ENCODE measurements at places on chromosomes 13 and 19.

DNA sequence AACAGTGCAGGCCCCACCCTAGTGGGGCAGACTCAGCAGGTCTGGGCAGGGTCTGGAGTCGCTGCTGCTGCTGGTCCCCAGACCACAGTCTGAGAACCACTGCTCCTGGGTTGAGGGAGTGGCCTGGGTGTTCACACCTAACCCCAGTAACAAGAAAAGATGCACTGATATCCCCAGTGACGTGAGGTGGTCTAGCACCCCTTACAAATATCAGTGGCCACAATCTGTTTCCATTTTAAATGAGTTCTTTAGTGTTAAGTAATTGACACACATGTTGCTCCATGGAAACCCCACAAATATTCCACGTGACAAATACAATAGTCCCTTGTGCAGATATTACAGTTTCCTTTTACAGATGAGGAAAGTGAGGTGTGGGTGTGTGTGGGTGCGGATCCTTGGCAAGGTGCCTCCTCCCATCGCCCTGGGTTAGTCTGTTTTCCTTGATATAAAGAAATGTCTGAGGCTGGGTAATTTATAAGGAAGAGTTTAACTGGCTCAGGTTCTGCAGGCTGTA is 96.3 kb upstream of the GPR183 start:
- DNase-seq: no peak

DNA sequence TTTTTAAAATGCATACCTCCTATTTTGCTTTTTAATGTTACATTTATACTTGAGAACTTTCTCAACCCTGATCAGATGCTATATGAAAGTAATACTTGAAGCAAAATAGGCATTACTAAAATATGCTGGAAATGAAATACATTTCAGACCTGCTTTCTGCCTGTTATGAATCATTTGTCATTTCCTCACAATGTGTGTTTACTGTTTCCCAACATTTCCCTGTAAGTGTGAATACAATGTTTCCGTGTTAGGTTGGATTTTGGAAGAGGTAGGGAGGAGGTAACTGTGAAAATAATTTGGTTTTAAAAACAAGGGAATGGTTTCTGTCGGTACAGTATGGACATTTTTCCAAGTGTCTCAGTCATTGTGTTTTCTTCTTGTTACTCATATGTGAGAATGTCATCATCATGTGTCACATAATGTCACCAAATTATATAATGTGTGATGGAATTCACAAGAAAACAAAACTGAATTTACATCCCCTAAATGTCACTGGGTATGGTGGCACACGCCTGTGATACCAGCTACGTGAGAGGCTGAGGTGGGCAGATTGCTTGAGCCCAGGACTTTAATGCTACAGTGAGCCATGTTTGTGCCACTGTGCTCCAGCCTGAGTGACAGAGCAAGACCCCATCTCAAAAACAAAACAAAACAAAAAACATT is 43.0 kb downstream of the ZAR1L start:
- DNase-seq: no peak

DNA sequence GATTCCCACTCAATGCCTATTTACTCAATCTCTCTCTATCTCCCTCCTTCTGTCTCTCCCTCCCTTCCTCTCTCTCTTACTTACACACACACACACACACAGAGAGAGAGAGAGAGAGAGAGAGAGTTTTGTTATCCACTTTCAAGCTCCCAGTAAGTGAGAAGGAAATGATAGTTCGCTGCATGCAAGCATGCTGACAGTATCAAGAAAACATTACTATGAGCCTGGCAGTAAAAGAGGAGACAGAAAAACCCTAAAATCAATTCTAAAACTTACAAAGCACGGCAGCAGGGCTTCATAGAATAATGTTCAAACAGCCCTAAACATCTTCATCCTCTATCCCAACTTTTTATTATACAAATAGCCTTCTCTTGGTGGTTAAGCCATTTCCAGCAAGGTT is 171.9 kb downstream of the FOXO1 start:
- DNase-seq: no peak

- no peak for DNase-seq
Measured at GRCh38 chr13:110322828-110323171, 15.7 kb downstream of the COL4A2 start.

GRCh38 chr13:106047859-106048258 is 487.6 kb downstream of the EFNB2 start:
- no peak for DNase-seq

GRCh38 chr19:31963746-31964145 is 381.7 kb upstream of the ZNF507 start:
- no peak for DNase-seq

DNA sequence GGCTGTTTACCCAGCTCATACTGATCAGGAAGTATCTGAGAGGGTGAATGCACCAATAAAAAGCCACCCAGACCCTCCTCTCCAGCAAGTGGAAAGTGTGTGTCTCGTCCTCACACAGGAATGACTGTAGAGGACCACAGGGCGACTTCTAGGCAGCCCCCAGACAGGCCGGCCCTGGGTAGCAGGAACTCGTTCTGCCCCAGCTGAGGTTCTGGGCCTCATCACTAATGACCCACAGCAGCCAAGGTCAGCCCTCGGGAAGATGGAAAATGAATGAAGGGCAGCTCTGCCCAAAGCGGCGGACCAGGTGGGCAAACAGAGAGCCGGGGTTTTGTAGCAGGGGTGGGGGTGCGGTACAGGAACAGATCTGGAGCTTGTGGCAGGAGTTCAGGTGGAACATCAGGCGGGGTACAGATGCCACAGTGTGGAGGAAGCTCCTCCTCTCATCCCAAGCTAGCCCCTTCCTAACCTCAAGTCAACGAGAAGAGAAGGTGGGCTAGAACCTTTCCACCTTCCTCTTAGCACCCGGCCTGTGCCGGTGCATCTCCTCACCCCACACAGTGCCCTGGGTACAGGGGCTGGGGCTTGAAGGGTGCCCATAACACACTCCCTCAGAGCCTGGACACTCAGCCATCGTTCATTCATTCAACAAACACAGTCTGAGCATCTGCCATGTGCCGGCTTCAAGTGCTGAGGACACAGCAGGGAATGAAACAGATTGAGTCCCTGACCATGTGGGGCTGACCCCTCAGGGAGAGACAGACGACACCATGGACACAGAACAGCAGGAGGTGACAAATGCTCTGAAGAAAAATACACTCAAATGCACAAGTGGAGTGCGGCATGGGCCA is 36.2 kb downstream of the RFX2 start:
- no peak for DNase-seq

DNA sequence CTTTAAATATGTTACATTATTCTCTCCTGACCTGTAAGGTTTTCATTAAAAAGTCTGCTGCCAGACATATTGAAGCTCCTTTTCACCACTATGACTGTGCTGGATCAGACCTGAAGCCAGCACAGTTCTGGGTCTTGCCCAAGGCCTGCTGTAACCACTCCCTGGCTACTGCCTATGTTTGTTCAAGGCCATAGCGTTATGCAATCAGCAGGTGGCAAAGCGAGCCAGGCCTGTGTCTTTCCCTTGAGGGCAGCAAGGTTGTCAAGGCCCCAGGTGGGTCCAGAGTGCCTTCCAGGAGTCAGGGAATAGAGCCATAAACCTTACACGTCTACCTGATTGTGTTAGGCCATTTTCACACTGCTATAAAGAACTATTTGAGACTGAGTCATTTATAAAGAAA is 496.8 kb upstream of the PCDH9 start:
- no peak for DNase-seq

- DNase-seq: no peak
Measured at GRCh38 chr13:99281811-99282263, 23.7 kb upstream of the GPR18 start.

GRCh38 chr13:98109226-98109853 is 33.6 kb upstream of the FARP1 start:
- no peak for DNase-seq

DNA sequence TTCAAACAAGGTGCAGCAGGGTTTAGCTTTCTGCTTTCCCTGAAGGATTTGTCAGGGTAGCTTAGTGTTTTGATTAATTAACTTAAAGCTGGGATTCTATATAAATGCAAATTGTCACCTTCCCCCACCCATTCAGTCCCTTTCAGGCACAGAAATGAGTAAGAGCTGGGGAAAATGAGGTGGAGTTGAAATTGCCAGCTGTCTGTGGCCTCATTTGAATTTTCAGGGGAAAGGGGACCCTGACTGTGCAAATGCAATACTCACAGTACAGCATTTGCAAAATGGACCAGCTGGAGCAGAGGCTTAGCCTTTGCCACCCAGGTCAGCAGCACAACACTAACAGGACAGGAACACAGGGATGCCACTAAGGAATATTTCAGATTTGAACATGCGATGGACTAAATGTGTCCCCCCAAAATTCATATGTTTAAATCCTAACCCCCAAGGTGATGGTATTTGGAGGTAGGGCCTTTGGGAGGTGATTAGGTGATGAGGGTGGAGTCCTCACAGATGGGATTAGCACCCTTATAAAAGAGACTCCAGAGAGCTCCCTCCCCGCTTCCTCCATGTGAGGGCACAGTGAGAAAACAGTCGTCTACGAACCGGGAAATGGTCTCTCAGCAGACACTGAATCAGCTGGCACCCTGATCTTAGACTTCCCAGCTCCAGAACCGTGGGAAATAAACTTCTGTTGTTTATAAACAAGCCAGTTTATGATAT is 59.5 kb upstream of the CYSLTR2 start:
- no peak for DNase-seq

- DNase-seq: no peak
Measured at GRCh38 chr19:8702350-8702749, 3.8 kb upstream of the ACTL9 start.

DNA sequence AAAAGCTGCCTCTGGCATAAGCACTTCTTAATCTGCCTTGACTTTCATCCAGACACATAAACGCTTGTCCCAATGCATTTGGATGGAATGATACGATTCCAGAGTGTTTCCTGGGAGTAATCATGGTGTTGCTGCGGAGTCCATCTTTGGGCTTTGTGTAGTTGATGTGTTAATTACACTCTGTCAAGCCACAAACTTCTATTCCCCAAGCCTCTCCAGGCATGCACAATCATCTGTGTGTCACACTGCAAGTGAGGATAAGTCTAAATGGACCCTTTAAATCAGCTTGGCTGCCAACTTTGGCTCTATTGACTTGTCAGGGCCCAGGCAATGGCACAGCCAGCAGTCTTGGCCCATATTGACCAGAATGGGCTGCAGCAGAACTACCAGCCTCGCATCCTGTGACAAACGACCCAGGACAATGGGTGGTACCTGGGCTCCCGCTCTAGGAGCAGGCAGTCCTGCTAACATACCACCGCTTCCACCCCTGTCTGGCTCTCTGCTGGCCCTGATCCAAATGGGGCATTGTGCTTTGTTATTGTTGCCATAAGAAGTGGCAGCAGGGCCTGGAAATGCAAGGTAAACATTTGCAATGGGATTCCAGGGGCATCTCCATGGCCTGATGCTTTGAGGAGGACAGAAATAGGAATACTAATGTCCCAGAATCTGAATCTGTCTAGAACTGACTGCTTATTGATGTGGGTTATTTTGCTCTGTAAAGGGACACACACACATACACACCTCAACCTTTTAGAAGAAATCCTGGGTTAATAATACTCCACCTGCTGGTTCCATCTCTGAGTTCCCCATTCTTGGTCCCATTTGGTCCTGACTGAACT is 127.2 kb downstream of the DNAJC15 start:
- DNase-seq: no peak

DNA sequence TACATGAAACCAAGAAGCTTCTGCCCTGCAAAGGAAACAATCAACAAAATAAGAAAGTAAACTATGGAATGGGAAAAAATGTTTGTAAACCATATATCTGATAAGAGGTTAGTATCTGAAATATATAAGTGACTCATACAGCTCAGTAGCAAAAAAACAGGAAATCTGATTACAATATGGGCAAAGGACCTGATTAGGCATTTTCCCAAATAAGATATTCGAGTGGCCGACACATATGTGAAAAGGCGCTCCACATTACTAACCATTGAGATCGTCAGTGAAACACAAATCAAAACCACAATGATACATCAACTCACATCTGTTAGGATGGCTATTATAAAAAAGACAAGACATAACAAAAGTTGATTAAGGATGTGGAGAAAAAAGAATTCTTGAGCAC is 2818.6 kb upstream of the PCDH20 start:
- DNase-seq: no peak

GRCh38 chr13:114077933-114078325 is 54.5 kb downstream of the RASA3 start:
- DNase-seq: no peak

- peak; percentile 51 for DNase-seq
Measured at GRCh38 chr19:19643158-19644053, at the start of gene GMIP. GMIP (minus strand) TSS chr19:19643657; CDS start chr19:19643529, 128 bp downstream.

DNA sequence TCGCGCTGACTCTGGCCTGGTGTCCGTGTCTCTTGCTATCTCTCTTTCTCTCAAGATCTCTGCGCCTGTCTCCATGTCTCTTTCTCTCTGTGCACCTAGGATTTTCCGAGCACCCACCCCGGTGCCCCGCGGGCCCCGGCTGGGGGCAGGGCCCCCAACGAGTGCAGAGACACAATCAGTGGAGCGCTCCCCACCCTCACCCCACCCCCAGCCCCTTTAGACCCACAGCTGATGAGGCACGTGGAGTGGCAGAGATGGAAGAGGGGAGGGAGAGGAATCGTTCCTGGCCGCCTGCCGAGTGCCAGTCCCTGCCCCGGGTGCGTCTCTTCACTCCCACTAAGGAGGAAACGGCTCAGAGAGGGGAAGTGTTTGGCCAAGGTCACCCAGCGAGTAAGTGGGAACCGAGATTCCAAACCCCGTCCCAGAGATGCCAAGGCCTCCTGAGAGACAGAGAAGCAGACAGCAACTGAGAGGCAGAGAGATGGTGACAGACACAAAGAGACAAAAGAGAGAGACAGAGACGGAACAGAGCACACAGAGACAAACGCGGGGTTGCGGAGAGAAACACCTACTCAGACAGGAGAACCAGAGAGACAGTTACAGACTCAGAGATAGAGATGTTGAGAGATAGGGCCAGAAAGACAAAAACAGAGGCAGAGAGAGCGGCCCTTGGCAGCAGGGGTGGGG is 626 bp upstream of the BCL3 start:
- DNase-seq: no peak

GRCh38 chr19:3975637-3976087 is 4.8 kb upstream of the DAPK3 start:
- DNase-seq: no peak

- no peak for DNase-seq
Measured at GRCh38 chr13:28159057-28159456, 20.7 kb downstream of the PAN3 start.

GRCh38 chr13:36787181-36787580 is 31.8 kb upstream of the RFXAP start:
- no peak for DNase-seq
